ENCODE measurements at places on chromosomes 6 and 20.

- no peaks in the 10 kb centered on the region for H3K36me3 ChIP-seq
- no peak for DNase-seq
- no peak overlapping the region for H3K4me3 ChIP-seq
- H3K27me3 ChIP-seq: no peaks in the 10 kb centered on the region
- no peaks in the 10 kb centered on the region for H3K4me1 ChIP-seq
These were observed 127.5 kb downstream of the ISM1 start for GRCh38 chr20:13348311-13349234.

DNA sequence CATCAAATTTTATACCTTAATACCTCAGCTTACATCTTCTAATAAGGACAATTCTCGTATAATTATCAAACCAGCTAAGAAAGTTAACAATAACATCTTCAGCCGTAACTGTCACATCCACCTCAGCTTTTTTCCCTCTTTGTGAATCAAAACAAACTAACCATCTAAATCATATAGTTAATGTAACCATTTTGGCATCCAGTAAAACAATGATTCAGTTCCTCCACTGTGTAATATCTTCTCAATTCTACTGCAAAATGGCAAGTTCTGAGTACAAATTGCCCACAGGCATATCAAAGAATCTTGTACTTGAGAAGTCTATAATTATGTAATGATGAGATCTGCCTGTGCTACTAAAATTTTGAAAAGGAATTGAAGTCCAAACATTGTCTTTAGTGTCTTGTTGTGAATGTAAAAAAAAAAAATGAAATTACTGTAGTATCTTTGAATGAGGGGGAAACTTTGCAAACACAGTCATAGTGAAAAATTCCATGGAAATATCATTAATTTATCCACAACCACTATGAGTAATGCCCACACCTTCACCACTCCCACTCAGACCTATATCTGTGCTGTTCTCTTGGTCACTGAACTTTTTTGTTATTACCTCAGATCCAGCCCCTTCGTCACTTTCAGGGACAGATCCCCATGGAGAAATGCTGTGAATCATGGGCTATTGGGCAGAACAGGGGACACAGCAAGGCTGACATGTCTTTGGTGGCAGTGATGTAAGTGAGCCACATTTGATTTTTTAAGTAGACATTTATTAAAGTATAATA is 178.6 kb upstream of the RAB32 start:
- no peak for DNase-seq
- no peak overlapping the region for H3K27ac ChIP-seq
- H3K4me1 ChIP-seq: no peaks in the 10 kb centered on the region
- no peaks in the 10 kb centered on the region for H3K36me3 ChIP-seq
- H3K4me3 ChIP-seq: no peak overlapping the region

DNA sequence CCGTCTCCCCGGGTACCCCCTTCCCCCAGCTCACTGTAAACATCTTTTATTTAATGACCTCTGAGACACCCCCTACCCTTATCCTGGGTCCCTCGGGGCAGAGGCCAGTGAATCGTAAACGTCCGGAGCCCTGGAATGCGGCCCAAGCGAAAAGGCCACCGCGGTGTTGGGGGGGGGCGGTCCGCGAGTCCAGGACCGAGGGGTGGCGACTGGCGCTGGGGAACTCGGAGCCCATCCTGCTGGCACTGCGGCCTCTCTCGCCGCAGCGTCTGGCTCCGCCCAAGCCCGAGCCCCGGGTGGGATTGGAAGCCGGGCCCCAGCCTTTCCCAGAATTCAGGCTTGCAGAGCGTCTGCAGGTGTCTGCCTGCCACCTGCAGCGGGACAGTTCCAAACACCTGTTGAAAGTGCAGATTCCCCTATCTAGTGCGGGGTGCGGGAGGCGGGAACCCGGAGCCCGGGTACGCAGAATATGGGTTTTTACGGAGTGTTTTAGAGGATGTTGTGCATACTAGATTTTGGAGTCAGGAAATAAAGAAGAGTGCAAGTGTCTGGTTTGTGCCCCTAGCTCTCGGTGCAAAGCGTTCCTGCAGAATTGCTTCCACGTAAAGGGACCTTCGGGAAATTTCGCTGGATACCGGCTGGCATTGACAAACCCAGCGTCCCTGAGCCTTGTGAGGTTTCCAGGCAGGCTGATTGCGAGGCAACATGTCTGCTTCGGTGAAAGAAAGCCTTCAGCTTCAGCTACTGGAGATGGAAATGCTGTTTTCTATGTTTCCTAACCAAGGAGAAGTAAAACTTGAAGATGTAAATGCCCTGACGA is 800 bp downstream of the RWDD2A start:
- peak overlapping the region; percentile 85 for H3K27ac ChIP-seq
- peak; percentile 61 for DNase-seq
- peaks cover 11% of the 10 kb centered on the region for H3K36me3 ChIP-seq
- no peaks in the 10 kb centered on the region for H3K27me3 ChIP-seq
- H3K4me1 ChIP-seq: peaks cover 14% of the 10 kb centered on the region

- H3K36me3 ChIP-seq: no peaks in the 10 kb centered on the region
- DNase-seq: no peak
- no peaks in the 10 kb centered on the region for H3K4me1 ChIP-seq
- H3K4me3 ChIP-seq: no peak overlapping the region
- H3K27me3 ChIP-seq: no peaks in the 10 kb centered on the region
- no peak overlapping the region for H3K27ac ChIP-seq
These were observed 30.4 kb downstream of the SYNJ2 start for GRCh38 chr6:158011980-158012566.

- peaks cover 4% of the 10 kb centered on the region for H3K27me3 ChIP-seq
- no peak for DNase-seq
- no peaks in the 10 kb centered on the region for H3K4me1 ChIP-seq
- H3K36me3 ChIP-seq: no peaks in the 10 kb centered on the region
- no peak overlapping the region for H3K27ac ChIP-seq
These were observed 378 bp upstream of the LAMA2 start for GRCh38 chr6:128882560-128882959.

- no peaks in the 10 kb centered on the region for H3K4me1 ChIP-seq
- peaks cover 12% of the 10 kb centered on the region for H3K27me3 ChIP-seq
- no peak overlapping the region for H3K27ac ChIP-seq
- H3K36me3 ChIP-seq: no peaks in the 10 kb centered on the region
These were observed 216.2 kb downstream of the NFATC2 start for GRCh38 chr20:51326201-51326819.

DNA sequence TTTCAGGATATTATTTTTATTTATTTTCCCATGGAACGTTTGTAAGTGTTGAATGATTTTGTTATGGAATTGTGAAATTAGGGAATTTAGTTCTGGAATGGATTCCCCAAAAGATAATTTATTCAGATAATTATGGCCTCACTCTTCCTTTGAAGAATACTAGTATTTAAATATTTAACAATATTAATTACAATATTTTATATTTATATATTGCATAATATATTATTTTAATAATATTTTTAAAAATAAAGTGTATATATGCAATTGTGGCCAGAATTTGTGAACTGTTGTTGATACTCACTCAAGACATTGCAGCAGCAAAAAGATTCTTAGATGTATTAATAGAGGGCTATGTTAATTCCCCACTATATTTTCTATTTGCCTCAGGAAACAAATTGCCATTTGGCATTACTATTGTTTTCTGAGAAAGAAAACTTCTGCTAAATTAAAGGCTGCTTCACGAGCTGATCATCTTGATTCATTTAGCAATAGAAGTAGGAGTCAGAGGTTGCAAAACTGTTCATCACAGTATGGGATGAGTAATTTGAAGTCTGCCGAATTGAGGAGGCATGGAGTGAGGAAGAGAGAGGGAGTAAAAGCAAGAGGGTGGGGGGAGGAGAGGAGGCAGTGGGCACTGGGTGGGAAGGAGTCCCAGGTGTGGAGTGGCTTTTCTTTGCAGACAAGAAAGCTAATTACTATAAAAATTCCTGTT is 729.2 kb downstream of the DHX35 start:
- no peak for DNase-seq
- H3K27me3 ChIP-seq: no peaks in the 10 kb centered on the region
- H3K4me3 ChIP-seq: no peak overlapping the region
- H3K4me1 ChIP-seq: no peaks in the 10 kb centered on the region
- no peaks in the 10 kb centered on the region for H3K36me3 ChIP-seq

All from large intestine (tissue), 12 donors.